ENCODE measurements at places on chromosomes 3 and 15.

DNA sequence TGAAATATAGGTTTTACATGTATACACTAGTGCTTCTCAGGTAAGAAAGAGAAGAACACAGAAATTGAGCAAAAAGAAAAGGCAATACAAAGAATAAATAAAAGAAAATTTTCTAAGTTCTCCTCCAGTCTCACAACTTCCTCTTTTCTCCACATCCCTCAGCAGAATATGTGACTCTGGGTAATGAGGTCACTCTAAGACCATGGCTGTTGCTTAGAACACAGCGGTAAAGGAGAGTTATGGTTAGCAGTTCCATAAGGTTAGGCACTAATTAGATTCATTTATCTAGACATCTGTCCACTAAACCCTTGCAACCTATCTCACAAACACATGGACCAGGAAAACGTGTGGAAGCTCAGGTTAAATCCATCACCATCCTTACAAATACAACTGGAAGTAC lies 47.9 kb downstream of the IGSF11 start:
- no peak for DNase-seq

DNA sequence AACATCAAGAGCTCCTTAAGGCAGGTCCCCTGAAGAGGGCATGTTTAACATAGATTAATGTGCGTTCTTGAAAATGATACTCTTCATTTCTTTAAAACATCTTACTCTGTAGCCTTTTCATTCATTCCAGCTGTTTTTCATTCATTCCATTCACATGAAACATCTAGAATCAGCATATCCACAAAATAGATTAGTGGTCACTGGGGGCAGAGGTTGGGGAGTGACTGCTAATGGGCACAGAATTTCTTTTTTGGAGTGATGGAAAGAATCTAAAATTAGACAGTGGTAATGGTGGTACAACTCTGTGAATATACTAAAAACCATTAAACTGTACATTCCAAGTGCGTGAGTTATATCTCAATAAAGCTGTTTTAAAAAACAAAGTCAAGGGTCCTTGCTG lies 15.4 kb upstream of the CXCR6 start:
- DNase-seq: no peak

GRCh38 chr3:30804984-30805383 lies 89.5 kb downstream of the GADL1 start:
- DNase-seq: no peak

- DNase-seq: no peak
Measured at GRCh38 chr3:193714523-193715137, 121.6 kb downstream of the OPA1 start.

DNA sequence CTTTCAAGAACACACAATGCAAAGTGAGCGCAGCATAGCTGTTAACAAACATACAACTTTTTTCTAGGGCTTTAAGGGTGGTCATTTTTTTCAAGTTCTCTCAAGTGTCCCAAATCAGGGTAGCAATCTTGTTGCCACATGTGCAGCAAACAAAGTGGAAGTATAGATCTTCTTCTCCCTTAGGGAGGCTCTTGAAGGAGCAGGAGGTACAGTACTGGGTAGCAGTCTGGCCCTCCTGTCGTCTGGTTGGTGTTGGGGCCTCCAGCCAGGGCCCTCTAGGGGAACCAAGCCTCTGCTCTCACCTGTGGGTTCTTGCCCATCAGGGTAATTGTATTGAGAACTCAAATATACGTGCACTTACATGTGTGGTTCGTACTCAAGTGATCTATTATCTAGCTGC lies 25.8 kb downstream of the MKRN2 start:
- DNase-seq: no peak

- no peak for DNase-seq
Measured at GRCh38 chr15:68635141-68635540, 56.3 kb downstream of the CORO2B start.

- DNase-seq: no peak
Measured at GRCh38 chr3:187982142-187982541, 171.8 kb upstream of the LPP start.

DNA sequence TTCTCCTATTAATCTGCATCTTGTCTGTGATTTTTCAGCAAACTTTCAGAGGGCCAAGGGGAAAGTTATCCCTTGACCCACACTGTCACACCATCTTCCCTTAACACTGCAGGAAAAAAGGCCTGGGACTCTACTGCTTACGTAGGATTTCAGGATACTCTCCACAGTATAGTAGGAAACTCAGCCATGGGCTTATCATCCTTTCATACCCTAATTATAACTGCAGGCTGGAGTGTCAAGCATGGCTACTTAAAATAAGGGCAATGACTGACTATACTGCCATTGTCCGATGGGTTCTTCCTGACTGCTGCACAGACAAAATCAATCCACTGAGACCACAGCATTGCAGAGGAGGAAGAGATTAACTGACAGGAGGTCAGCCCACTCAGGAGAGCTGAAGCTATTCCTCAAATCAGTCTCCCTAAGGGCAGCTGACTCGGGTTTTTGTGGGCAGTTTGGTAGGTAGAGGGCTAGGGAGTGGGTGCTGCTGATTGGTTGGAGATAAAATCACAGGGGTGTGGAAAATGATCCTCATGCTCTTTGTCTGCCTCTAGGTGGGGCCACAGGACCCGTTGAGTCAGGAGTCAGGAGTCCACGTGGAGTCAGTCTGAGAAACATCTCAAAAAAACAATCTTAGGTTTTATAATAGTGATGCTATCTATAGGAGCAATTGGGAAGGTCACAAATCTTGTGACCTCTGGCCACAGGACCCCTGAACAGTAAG lies 118.2 kb upstream of the STRIT1 start:
- no peak for DNase-seq

- DNase-seq: no peak
Measured at GRCh38 chr3:95939235-95939809, 875.1 kb upstream of the EPHA6 start.

DNA sequence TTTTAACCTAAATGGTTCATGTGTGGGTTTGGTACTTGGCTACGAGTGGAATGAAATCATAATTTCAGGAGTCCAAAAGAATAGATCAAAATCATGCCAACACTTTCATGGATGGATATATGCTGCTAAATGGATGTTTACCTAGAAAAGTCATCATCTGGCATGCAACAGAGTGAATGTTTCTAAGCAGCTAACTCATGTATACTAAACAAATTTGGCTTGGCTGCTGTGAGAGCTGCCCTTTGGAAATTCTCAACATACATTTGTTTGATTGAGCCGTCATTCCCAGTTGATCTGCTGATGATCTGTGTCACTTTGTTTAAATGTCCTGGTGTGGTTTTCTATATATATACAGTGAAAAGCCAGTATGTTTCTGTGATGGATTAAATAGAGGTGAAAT lies 263.3 kb downstream of the MECOM start:
- no peak for DNase-seq

DNA sequence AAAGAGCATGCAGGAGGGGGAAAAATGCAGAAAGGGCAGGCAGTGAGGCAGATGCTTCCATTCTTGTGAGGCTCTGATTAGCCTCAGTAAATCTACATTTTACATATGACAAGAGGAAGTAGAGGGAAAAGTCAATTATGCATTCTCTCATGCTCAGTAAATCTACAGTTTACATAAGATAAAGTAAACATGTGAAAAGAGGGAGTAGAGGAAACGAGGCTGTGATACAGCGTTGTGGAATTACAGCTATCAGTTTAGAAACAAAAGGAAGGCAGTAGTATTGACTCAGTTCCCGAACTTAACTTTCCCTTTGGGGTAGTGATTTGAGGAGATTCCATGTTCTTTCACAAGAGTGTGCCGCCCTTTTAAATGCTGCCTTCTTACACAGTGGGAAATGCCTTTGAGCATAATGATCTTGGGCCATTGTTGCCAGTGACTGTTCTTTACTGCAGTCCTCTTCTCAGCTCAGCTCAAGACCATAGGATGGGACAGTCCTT lies 39.3 kb downstream of the OSTN start:
- DNase-seq: no peak

- no peak for DNase-seq
Measured at GRCh38 chr3:56365905-56366640, 102.2 kb downstream of the ERC2 start.

GRCh38 chr3:126858887-126859286 lies 124.0 kb upstream of the PLXNA1 start:
- DNase-seq: no peak

DNA sequence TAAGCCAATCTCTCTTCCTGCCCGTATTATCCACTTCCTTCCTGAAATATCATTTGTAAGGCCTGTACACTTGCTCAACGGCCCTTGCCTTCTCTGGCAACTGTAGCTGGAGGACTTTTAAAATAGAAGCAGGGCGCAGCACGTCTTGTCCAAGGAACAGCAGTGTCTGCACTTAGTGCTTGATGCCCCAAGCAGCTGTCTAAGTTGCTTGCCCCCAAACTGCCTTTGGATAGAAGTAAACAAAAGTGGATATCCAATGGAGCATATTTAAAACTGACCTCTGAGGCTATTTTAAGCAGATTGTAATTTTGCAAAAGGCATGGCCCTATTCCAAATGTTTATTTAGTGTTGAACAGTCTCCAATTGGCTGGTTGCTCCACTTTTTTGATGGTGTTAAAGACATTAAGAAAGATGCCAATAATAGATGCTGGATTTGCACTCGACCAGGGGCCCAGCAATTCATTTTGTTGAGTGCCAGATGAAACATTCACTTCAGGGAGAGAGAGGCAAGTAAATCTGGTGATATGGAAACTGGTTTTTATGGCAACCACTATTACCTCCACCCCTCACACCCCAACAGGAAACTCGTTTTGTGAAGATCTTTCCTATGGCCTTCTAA lies 526.8 kb upstream of the TBL1XR1 start:
- DNase-seq: no peak

DNA sequence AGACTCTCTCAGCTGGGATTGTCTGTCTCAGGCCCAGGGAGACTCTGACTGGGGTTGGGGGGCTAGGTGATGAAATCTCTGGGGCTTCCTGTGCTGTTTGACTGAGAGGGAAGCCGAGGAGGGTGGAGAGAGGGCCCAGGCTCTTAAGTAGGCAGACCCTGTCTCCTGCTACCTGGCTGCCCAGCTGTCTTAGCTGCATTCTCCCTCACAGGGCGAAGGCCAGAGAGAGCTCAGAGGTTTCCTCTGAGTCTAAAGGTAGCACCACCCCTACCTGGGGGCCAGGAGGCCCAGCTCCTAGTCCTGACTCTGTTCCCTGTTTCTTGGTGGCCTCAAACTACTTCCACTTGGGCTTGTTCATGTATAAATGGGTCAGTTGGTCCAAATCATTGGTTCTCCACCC lies 24.4 kb downstream of the SMAD6 start:
- no peak for DNase-seq

All from stimulated activated CD4-positive, alpha-beta T cell treated with anti-CD3 and anti-CD28 coated beads, Interleukin-2, amount 100 ng/mL, for 24 hours (primary cell).